ENCODE measurements at places on chromosomes 4 and X. TPM values are rescaled to one million over a fixed set of nuclear protein-coding genes. Genes with fewer than 3 reads are reported as not detected.

The AFF1 gene
- 9.5 TPM for total RNA-seq

The MAGEA8 gene
- total RNA-seq: 1.1 TPM

The MRFAP1 gene
- 112 TPM for total RNA-seq

The MAGED2 gene
- 239 TPM for total RNA-seq

The KCNE5 gene
- total RNA-seq: 0.20 TPM

The KLKB1 gene
- total RNA-seq: not detected

The CACNA1F gene
- not detected for total RNA-seq

The ADRA2C gene
- 0.24 TPM for total RNA-seq

The GATA1 gene
- not detected for total RNA-seq

The TXK gene
- total RNA-seq: 2.3 TPM

The PLXNA3 gene
- 3.9 TPM for total RNA-seq

The SPINK2 gene
- total RNA-seq: not detected

The RAB41 gene
- total RNA-seq: not detected

The MAGEA10 gene
- total RNA-seq: 0.60 TPM

The PHEX gene
- 0.84 TPM for total RNA-seq

The UGT2B10 gene
- total RNA-seq: not detected

The HUWE1 gene
- total RNA-seq: 83.3 TPM

The PCDH18 gene
- total RNA-seq: 6.8 TPM

The ENAM gene
- not detected for total RNA-seq

The HSFX4 gene
- not detected for total RNA-seq

The C4orf51 gene
- total RNA-seq: not detected

The CSN2 gene
- not detected for total RNA-seq

The STATH gene
- total RNA-seq: not detected

The PCYT1B gene
- total RNA-seq: 0.84 TPM

The SLC2A9 gene
- not detected for total RNA-seq

The ARX gene
- total RNA-seq: not detected

The CT45A3 gene
- not detected for total RNA-seq

The EIF4E gene
- 194 TPM for total RNA-seq

The CXCL3 gene
- 1.1 TPM for total RNA-seq

Measured in RPMI7951 (cell line).